ENCODE measurements at places on chromosomes 6 and 20. TPM values are rescaled to one million over a fixed set of nuclear protein-coding genes. Genes with fewer than 3 reads are reported as not detected.

DNA sequence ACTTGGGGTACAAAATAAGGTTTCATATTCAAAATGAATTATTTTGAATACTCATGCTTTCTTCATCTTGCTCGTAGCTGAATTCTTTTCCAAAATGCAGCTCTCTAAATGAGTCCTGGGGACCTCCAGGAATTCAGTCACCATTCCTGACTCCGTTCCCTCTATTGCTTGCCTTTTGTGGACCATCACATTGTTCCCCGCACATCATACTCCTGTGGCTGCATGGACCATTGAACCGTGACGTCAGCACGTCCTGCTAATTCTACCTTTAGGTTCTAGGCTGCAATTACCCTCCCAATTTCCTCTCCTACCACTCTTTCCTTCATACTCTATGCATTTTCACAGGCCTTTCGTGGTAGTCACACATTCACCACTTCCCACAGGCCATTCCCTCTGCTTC is 173.1 kb upstream of the ID4 start:
- no peak for DNase-seq

DNA sequence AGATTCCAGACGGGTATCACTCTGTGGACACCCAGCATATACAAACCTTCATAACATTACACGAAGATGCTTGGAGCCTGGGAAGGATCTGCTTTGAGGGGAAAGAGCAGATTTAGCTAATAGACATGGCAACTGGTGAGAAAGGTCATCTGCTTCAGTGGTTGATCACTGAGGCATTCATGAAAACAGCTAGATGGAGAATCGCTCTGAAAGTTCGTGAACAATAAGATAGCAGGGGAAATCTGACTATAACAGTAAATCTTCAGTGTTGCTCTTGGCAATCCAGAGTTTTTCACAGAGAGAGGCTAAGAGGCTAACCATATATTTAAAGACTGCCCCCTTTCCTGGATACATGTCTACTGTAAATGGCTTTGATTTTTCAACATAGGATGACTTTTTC is 245.3 kb downstream of the FARS2 start:
- DNase-seq: no peak

DNA sequence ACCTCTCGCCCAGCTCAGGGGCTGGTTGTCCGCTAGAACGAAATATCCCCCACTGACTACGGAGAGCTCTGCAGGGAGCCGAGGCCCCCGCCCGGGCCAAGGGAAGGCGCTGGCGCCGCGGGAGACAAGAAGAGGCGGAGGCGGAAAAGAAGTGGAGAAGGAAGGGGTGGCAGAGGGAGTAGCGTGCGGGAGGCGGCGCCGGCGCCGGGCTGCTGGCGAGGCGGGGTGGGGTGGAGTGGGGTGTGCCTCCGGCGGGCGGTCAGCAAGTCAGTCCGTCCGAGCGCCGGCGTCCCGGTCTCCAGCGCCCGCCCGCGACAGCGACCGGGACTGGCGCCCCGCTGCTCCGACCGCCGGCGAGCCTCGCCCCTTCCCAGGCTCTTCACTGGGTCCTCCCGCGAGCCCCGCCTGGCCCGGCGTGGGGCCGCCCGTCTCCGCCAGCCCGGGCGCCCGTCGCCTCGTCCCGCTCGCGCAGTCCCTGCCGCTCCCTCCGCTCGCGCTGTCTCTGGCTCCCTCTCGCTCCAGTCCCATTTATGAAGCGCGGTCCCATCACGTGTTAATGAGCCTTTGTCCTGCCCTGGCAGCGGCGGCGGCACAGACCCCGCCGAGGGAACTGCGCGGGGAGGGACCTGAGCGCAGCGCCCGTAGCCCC is at the start of gene CNR1:
CNR1 (minus strand) TSS at position 504 of the 649 bp plus-strand sequence. CDS start 21,073 bp downstream, outside the sequence.
- no peak for DNase-seq

GRCh38 chr6:117270055-117270842 is 4.9 kb downstream of the VGLL2 start:
- DNase-seq: no peak

The GGTLC1 gene
- not detected for total RNA-seq
